CD4-positive, alpha-beta T cell treated with Interleukin-4 for 1 hour (primary cell): ENCODE measurements at places on chromosomes 16 and 17.

- no peak for DNase-seq
These were observed 3.6 kb downstream of the ZACN start for GRCh38 chr17:76082326-76083251.

GRCh38 chr16:4488499-4488967 lies 12.3 kb downstream of the HMOX2 start:
- DNase-seq: peak; percentile 70

DNA sequence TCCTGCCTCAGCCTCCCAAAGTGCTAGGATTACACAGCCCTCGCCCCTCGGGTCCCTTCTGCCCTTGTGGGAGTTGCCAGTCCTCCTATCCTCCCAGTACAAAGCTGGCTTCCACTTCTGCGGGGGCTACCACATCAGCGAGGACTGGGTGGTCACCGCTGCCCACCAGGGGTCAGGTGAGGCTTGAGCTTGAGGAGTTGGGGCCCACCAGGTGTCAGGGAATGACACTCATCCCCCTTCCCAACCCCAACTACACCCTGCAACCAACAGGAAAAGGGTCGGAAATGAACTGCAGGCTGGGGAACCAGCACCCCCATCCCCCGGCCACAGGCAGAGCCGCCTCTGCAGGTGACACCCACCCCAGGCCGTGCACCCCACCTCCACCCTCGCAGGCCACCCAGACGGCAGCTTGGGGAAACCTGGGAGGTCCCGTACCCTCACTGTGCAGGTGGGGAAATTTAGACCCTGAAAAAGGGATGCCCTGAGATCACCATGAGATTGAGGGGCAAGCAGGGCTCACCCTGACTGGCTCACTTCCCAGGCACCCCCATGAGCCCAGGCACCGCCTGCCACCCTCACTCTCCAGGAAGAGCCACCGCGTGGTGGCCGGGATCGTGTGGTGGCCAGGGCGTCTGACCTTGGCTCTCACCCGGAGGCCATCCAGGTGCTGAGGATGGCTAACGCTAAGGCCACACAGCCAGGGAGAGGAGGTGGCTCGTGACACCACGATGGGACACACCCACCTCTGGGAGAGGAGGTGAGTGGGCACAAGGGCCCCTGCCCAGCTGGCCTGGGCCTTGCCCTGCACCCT lies 8.0 kb downstream of the CTRB1 start:
- DNase-seq: no peak

- DNase-seq: no peak
These were observed 77.2 kb downstream of the TMEM114 start for GRCh38 chr16:8512941-8513624.

GRCh38 chr17:68621065-68621464 lies 19.9 kb upstream of the FAM20A start:
- DNase-seq: no peak

DNA sequence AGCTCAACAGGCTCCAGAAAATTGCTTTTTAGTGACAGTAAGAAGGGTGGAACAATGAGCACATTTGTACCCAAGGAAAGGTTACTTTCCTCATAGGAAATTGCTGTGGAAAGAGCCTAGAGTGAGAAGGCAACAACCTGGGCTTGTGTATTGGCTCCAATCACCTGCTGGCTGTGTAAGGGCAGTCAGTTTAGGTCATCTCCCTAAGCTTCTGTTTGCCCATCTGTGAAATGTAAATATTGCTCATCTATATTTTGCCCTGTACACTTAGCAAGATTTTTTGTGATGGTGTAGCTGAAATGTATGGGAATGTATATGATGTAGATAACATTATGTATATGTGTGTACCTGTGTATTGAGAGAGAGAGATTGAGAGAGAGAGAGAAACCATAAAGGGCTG lies 225.2 kb upstream of the MPHOSPH6 start:
- DNase-seq: no peak

DNA sequence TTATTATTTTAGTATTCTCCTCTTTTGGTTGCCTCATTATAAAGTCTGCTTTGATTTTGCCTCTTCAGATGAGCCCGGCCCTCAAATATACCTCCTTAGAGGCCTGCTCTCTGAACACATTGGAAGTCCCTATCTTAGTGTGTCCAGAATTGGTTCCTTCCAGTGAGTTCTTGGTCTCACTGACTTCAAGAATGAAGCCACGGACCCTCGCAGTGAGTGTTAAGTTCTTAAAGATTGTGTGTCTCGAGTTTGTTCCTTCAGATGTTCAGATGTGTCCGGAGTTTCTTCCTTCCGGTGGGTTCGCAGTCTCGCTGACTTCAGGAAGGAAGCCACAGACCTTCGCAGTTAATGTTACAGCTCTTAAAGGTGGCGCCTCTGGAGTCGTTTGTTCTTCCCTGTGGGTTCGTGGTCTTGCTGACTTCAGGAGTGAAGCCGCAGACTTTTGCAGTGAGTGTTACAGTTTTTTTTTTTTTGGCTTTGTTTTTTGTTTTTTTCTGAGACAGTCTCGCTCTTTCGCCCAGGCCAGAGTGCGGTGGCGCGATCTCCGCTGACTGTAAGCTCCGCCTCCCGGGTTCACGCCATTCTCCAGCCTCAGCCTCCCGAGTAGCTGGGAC lies 45.8 kb upstream of the NOS2 start:
- DNase-seq: peak; percentile 49

GRCh38 chr17:37820313-37820994 lies 75.6 kb upstream of the HNF1B start:
- no peak for DNase-seq

- DNase-seq: no peak
These were observed 54.7 kb downstream of the CACNG5 start for GRCh38 chr17:66889480-66890230.

DNA sequence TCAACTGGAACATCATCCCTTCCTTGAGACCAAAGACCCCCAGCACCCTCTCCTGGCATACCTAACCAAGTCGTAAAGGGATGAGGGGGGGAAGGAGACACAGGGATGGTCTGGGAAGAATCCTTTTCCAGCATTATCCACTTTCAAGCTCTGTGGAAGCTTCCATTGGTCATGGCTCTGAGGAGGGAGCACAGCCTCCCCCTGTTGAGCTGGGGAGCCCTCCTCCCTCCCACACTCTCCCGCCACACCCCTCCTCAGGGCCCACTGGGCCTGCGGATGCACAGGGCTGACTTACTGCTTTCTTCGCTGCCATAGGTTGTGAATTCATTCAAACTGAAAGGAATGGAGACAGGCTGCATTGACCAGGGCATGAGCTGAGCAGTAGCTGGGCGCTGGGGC lies 12.4 kb downstream of the CSF3 start:
- DNase-seq: no peak

DNA sequence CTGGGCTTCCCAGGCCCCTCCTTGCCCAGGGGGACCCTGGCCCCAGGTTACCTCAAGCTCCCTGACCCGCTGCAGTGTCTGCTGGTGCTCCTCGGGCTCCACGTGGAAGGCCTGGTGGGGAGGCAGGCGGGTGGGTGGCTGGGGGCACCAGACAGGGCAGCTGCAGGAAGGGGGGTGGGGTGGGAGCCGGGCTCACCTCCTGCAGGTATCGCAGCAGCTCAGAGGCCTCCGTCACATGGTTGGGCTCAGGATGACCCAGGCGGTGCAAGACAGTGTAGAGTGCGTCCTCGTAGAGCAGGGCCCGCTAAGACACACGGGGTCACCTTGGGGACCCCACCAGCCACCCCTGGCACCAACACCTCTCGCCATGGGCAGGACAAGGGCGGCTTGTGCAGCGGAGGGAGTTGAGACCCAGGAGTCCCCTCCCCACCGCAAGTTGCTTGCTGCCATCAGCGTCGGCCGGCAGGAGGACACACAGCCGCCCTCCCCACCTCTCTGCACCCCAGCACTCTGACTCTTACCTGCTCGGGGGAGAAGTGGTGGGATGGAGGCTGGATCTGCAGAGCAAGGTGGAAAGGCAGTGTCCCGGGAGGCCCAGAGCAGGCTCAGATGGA lies 1.1 kb downstream of the UNC13D start:
- peak; percentile 21 for DNase-seq
